ENCODE measurements at places on chromosomes 16 and 17. TPM values are rescaled to one million over a fixed set of nuclear protein-coding genes. Genes with fewer than 3 reads are reported as not detected.

DNA sequence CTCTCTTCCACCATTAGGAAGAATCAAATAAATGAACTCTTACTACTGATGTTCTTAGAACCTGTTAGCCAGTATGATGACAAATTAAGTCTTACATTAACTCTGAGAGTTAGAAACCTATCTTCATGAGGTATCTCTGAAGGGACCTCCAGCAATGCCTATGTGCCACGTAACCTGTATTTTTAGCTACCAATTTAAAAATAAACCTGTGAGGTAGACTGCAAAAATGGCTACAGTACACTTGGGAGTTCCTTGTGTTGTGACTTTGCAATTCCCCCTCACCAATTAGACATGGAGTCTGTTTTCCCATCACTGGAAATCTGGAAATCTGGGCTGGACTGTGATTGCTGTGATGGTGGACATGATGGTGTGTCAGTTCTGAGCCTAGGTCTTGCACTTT is 143.7 kb upstream of the MPHOSPH6 start:
- no peak for DNase-seq

The TSPOAP1 gene
- 6.1 TPM for total RNA-seq

DNA sequence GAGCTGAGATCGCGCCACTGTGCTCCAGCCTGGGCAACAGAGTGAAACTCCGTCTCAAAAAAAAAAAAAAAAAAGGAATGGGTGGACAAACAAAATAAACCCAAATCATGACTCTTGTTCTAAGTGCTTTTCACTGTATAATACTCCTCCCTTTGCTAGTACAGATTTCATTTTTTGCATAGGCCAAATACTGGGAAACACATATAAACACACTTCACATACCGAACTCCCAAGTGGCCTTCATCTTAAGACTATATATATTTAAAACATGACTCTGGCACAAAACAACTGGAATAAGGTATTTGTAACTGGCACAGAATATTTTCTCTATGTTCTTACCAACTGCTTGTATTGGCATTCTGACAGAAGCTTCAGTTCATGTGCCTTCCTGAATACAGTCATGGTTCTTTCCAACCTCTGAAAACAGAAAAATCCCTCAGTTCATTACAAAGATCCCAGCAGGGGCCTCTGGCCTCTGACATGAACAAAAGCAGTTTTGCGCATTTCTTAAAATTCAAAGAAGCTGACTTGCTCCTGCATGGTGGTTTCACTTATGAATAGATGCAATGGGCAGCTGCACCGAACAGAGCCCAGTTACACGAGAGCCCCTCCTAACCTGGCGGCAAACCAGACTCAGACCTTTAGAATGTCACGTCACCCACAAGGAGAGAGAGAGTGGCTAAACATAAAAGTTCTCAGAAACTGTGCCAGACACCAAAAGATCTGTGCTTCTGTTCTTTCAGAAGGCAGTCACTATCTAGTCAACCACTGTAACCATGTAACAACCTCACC is 19.1 kb upstream of the COPRS start:
- DNase-seq, result no peak

The KRTAP4-9 gene
- total RNA-seq, result not detected

The SDR42E2 gene
- total RNA-seq, result not detected

DNA sequence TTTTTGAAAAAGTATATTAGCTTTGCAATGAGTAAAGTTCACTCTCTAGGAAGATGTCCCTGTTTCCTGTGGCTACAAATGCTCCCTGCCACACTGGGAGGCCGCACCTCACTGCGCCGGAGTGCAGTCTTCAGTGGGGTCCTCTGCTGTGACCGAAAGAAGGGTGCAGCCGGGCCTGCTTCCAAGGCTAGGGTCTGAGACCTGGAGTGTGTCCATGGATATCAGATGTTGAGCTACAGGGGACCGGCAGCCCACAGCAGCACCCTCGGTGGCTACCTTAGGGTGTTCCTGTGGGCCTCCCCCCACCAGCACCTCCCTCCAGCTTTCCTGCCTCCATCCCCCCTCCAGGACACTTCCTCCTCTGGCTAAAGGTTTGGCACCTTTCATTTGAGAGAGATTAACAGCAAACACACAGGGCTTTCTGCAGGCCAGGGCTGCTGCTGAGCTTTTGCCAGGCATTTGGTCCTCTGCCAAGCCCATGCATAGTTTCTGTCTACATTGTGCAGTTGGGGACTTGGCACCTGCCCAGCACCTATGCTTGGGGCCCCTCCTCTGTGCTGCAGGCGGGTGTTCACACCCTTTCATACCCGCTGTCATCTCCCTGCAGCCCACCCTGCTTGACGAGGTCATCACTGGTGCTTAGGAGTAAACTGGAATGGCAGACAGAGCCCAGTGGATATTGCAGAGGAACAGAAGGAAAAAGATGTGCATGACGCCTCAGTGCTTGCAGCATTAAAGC is 33.8 kb upstream of the CRISPLD2 start:
- DNase-seq, result peak; percentile 54

The SRCIN1 gene
- 0.81 TPM for total RNA-seq

DNA sequence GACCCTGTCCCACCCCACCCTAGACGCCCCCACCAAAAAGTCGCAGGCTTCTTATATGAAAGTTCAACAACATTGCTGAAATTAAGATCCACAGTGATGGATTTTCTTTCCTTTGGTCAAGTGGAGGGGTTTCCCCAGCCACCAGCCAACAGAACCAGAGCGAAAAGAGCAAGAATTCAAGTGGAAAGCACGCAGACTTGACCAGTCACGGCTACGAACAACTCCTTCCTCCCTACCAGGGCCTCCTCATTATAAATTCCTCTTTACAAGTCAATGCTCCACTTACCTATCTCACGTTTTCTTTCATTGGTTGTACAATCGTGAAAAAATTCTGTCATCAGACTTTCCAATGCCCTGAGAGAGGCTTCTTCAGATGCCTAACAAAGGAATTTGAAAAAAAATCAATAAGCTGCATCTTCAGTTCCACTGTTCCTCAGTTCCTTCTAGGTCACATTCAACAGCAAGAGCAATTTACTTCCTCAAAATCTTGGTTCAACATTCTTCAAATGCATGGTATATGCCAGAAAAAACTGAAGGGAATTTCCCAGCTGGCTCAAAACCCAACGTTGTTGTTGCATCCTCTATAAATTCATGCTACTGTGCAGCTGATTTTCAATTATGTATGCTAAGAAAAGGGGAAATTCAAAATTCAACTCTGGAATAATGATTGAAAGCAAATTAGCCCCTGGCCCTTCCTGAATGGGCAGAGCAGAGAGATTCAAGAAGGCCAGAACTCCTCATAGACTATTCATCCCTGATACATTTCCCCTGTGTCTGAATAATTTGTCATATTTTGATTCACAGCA is 30.9 kb downstream of the XPO6 start:
- DNase-seq, result no peak

Measured in heart left ventricle (tissue), 16 donors.